Activated T-helper 2 cell treated with anti-CD3 and anti-CD28 coated beads, Interferon-gamma antibody, Interleukin-2, Interleukin-4, amounts not matched to agents 10 μg/mL and 5 μg/mL and 100 μg/mL, durations not matched to agents 14 hours and 24 hours and 36 hours (primary cell): ENCODE measurements at places on chromosomes 7 and 10. TPM values are rescaled to one million over a fixed set of nuclear protein-coding genes. Genes with fewer than 3 reads are reported as not detected.
A peak's percentile ranks its signal among the peaks of the same experiment; 100 is the strongest.

GRCh38 chr7:30971840-30972563, 8.2 kb downstream of the GHRHR start:
- peaks cover 7% of the 10 kb centered on the region for H3K4me1 ChIP-seq
- no peak overlapping the region for H3K4me3 ChIP-seq
- no peak overlapping the region for H3K27ac ChIP-seq
- no peaks in the 10 kb centered on the region for H3K36me3 ChIP-seq
- peaks cover 10% of the 10 kb centered on the region for H3K27me3 ChIP-seq

- peaks cover 76% of the 10 kb centered on the region for H3K36me3 ChIP-seq
- H3K27ac ChIP-seq, result peak overlapping the region; percentile 92
- H3K4me3 ChIP-seq, result peak overlapping the region; percentile 89
Measured at GRCh38 chr10:8050556-8051108, 3.9 kb upstream of the GATA3 start.

- no peak for DNase-seq
- no peaks in the 10 kb centered on the region for H3K27me3 ChIP-seq
- no peak overlapping the region for H3K4me3 ChIP-seq
- H3K4me1 ChIP-seq, result peaks cover 10% of the 10 kb centered on the region
Measured at GRCh38 chr7:142471820-142472219, 214.0 kb upstream of the PRSS58 start.

DNA sequence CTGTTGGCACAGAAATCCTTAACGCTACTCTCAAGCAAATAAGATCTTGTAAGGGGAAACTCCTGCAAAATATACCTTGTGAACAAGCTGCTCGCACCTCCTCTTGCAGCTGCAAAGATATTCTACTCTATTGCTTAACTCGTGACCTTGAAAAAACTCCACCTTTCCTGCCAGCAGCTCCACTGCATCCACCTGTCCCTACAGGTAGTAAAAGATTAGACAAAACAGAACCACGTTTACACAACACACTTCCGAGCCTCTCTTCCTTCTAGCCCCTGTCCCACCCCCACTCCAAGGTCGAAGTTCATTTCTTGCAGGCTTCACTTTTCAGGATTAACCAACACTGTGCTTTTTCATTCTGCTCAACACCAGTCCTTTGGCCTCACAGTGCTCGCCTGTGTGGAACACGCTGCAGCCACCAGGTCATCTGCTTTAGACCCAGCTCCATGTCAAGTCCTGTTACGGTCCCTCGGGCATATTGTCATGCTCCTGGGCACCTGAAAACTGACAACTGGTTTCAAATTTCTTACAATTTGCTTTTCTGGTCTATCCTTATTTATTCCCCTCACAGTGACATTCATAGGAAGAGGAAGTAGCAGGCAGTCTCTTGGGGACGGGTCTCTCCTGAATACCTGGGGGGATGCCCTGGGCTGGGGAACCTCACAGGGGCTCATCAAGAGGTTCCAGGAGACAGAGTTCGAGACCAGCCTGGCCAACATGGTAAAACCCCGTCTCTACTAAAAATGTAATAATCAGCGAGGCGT, 165.8 kb upstream of the KLF14 start:
- no peak for DNase-seq
- no peaks in the 10 kb centered on the region for H3K27me3 ChIP-seq
- no peak overlapping the region for H3K4me3 ChIP-seq
- peak overlapping the region; percentile 29 for H3K27ac ChIP-seq
- peaks cover 94% of the 10 kb centered on the region for H3K36me3 ChIP-seq

DNA sequence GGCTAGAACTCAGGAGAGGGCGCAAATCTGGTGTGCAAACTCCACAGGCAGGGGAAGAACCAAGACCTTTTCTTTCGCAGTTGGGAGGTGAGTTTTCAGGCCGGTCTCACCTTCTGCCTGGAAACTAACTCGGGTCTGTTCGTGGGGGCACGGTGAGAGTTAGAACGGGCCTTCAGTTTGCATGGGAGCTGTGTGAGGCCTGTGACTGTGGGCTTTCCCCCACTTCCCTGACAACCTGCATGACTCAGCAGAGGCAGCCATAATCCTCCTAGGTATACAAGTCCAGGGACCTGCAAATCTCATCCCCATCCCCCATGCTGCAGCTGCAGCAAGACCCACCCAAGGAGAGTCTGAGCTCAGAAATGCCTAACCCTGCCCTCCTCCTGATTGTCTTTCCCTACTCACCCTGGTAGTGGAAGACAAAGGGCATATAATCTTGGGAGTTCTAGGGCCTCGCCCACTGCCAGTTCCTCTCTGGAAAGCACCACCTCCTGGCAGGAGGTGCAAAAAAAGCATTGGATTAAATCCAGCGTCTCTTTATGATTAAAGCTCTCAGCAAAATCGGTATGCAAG, 194.9 kb upstream of the ETV1 start:
- no peaks in the 10 kb centered on the region for H3K27me3 ChIP-seq
- no peak for DNase-seq
- no peaks in the 10 kb centered on the region for H3K36me3 ChIP-seq
- H3K4me1 ChIP-seq, result no peaks in the 10 kb centered on the region
- no peak overlapping the region for H3K4me3 ChIP-seq

- DNase-seq, result no peak
- peaks cover 8% of the 10 kb centered on the region for H3K4me1 ChIP-seq
- H3K4me3 ChIP-seq, result no peak overlapping the region
- peaks cover 2% of the 10 kb centered on the region for H3K27me3 ChIP-seq
- no peak overlapping the region for H3K27ac ChIP-seq
- H3K36me3 ChIP-seq, result peaks cover 16% of the 10 kb centered on the region
Measured at GRCh38 chr10:72889391-72889831, 4.1 kb upstream of the OIT3 start.

DNA sequence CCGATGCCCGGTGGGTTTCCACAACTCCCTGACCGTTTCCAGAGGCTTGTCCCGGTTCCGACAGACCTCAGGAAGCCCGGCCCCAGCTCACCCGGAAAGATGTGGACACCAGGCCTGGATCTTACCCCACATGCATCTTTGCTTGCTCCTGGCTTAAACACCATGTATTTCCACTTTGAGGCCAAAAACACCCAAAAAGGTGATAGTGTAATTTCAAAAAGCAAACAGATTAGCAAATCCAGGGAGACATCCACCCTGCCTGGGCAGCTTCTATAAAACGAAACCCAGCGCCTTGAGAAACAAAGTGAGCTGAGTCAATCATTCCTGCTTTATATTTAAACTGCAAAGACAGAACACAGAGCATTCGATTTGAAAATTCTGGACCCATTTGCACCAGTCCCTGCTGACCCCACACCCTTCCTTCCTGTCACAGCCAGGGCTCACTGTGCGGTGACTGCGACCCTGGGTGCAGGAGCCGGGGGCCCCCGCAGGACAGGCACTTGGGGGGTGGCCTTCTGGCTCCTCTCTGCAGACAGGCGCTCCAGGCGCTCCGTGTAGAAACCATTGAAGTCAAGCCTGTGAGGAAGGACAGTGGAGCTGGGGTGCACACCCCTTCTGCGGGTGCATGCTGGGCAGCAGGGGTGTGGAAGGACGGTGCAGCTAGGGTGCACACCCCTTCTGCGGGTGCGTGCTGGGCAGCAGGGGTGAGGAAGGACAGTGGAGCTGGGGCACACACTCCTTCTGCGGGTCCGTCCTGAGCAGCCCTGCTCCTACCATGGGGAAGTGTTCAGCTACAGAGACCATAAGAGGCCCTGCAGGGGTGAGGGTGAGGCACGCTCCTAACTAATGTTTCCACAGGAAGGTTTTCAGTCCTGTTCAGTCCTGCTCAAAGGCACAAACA, 2.9 kb upstream of the ADAM8 start:
- H3K36me3 ChIP-seq, result peaks cover 43% of the 10 kb centered on the region
- DNase-seq, result no peak
- H3K27me3 ChIP-seq, result no peaks in the 10 kb centered on the region

- peak overlapping the region; percentile 94 for H3K27ac ChIP-seq
- H3K4me1 ChIP-seq, result peaks cover 21% of the 10 kb centered on the region
- H3K27me3 ChIP-seq, result no peaks in the 10 kb centered on the region
- no peak for DNase-seq
- peak overlapping the region; percentile 79 for H3K4me3 ChIP-seq
- peaks cover 15% of the 10 kb centered on the region for H3K36me3 ChIP-seq
Measured at GRCh38 chr7:922334-923107, 32.0 kb downstream of the ADAP1 start.

DNA sequence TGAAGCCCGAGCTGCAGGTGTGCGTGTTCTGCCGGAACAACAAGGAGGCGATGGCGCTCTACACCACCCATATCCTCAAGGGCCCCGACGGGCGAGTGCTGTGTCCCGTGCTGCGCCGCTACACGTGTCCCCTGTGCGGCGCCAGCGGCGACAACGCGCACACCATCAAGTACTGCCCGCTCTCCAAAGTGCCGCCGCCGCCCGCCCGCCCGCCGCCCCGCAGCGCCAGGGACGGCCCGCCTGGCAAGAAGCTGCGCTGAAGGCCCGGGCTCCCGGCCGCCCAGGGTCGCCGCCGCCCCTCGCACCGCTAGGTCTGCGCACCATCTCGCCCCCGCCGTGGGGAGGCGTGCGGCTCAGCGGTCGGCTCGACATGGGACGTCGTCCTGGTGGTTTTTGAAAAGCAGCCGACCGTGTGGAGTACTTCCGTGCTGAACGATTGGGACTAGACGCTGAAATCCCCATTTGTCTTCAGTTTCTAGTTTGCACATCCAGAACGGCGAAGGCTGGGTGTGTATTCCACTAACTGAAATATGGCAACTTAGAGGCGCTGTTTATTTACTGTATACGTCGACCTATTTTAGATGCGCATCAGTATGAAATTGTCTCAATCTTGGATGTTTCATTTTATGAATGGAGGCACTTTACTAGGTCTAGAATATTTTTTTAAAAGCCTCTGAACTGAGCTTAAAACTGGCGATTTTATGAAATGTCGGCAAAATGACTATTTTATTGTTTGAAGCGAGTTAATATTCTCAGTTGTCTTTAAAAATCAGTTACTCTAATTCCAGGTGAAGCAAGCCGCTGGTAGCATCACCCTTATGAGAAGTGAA, 1.1 kb downstream of the NANOS1 start:
- peak overlapping the region; percentile 61 for H3K4me3 ChIP-seq
- H3K4me1 ChIP-seq, result peaks cover 13% of the 10 kb centered on the region
- peaks cover 15% of the 10 kb centered on the region for H3K27me3 ChIP-seq
- no peak overlapping the region for H3K27ac ChIP-seq
- peaks cover 28% of the 10 kb centered on the region for H3K36me3 ChIP-seq

DNA sequence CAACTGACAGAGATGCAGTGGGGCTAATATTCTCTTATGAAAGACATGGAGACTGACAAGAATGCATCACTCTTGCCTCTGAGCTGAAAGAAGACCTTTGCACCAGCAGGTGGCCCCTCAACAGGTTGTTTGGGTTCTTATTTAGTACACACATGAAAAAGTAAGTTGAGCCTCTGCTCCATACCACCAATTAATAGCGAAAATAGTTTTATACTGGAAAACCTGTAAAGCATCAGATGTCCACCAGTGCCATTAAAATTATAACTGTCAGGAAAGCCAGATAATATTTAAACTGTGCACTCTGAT, 26.3 kb upstream of the FAM13C start:
- no peaks in the 10 kb centered on the region for H3K4me1 ChIP-seq
- no peak for DNase-seq
- no peaks in the 10 kb centered on the region for H3K36me3 ChIP-seq
- no peak overlapping the region for H3K4me3 ChIP-seq
- no peak overlapping the region for H3K27ac ChIP-seq
- no peaks in the 10 kb centered on the region for H3K27me3 ChIP-seq

DNA sequence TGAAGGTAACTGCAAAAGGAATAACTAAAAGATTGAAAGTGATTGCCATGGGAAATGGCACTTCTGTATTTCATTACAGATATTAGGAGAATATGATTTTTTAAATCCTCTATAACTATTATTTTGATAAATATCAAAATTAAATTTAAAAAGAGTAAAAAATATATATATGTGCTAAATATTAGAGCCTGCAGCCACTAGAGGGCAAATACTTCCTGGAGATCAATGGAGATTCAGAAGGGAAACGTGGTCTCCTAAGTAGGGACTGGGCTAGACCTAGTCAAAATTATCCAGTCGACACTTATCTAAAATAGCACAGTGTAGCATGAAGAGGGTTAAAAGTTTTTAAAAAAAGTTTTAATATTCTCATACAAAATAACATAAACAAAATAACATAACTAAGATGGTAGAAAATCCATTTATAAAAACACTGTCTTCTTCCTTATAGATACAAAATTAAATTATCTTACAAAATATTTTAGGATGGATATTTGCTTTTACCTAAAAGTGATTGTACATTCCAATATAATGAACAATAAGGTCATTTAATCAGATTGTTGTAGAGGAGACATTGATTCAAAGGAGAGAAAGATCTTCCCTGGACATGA, 434.3 kb downstream of the MDFIC start:
- H3K4me1 ChIP-seq, result no peaks in the 10 kb centered on the region
- H3K4me3 ChIP-seq, result no peak overlapping the region
- DNase-seq, result no peak
- H3K27ac ChIP-seq, result no peak overlapping the region
- H3K36me3 ChIP-seq, result no peaks in the 10 kb centered on the region

Gene LLCFC1
- total RNA-seq, result not detected in 2 replicates

Gene CYP2C19
- not detected in 2 replicates for total RNA-seq

Gene FRMPD2
- total RNA-seq, result 0.09 TPM in 1 of 2 replicates, not detected in the other

Gene LARP4B
- 137 and 152 TPM in 2 replicates for total RNA-seq

Gene INA
- 0.78 and 0.87 TPM in 2 replicates for total RNA-seq

Gene ZMIZ2
- 105 TPM in 2 replicates for total RNA-seq

Gene NPY
- total RNA-seq, result not detected in 2 replicates
